Stimulated activated CD4-positive, alpha-beta T cell treated with anti-CD3 and anti-CD28 coated beads, Interleukin-2, amount 100 ng/mL, for 48 hours (primary cell): ENCODE measurements at places on chromosomes 6 and 20.

DNA sequence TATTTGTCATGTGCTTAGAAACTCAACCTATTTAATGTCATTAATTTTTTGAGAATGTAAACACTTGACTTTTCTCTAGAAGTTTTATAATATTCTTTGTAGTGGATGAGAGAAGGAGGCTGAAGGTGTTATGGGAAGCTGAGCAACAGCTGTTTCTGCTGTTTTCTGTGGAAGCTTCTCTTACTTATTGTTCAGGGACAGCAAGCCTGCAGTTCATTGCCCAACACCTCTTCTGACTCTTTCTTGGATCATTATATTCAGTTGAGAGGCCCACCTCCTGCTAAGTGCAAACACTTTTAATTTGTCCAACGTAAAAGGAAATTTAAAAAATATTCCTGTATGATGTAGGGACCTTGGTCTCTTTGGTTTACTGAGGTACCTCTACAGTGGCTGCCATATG is 12.0 kb upstream of the ADGRF4 start:
- no peak for DNase-seq

DNA sequence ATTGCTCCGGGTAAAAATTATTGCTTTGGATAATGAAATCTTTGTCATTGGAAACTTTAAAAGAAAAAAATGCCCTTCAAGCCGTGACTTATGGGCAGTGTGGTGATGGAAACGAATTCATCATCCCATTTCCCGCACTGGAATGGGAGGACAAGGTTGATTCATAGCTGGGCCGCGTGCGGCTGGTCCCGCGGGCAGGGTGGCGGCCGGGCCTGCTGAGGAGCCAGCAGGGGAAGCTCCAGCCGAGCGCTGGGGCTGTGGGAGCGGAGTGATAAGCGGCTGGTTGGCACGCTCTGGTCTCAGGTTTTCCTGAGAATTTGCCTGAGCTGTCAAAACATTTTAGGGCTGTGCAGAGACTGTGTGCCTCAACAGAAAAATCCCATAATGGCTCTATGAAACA is 351.7 kb downstream of the CDC5L start:
- DNase-seq, result no peak

GRCh38 chr20:62025832-62026563 is 39.7 kb downstream of the TAF4 start:
- DNase-seq, result no peak

DNA sequence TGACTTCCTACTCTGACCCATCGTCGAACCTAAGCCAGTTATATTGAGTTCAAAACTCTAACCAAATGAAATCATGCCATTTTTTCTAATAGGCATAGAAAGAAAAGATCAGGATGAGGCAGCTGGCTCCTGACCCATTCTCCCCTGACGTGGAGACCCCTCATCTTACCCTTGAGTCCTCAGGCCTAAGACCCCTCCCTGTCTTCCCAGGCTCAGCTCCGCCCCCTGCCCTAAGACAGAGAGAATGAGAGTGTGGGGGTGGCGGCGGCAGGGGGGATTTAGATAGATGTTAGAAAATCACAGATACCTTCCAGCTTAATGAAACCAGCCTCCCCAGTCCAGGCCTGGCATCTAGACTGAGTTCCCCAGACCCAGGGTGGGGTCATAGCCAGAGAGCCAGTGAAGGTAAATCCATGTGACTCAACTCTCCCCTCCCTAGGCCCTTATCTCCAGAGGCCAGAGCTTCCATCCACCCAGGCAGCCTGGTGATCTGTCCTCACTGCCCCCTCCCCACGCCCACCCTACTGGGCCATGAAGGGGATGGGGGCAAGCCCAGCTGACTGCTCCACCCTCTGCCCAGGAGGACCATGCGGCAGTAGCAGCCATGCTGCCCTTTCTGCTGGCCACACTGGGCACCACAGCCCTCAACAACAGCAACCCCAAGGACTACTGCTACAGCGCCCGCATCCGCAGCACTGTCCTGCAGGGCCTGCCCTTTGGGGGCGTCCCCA is 6.8 kb downstream of the TMEM63B start:
- DNase-seq, result no peak

GRCh38 chr6:9178071-9178470 is 742.7 kb upstream of the SLC35B3 start:
- no peak for DNase-seq

DNA sequence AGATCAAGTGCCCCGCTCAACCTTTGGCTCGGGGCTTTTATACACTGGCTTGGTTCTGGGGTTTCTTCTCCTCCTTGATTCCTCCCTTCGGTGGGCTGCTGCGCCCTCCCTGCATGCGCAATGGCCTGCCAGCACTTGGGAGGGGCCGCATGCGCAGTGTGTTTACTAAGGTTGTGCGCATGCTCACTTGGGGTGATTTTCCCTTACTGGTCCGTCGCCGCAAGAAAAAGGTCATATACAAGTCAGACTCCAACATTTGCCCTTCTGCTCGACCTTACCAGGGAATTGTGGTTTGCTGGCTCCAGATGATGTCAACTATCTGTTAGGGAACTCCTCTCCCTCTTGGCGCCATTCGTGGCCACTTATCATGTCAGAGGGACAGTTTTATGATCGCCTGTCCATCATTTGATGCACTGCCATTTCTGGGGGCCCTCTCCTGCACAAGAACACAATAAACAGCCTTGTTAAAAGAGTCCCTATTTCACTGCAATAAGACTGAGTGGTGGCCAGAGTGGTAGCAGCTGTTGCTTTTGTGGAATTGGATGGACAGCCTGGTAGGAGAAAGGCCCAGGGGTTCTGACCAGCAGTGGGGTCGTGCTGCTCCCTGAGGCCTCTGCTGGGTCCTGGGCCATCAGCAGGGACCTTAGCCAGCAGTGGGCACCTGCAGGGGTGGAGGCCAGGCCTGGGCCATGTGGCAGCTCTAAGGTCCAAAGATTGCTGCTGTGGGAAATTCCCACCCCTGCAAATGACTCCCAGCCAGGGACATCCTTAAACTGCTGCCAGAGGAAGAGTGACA is 2.8 kb upstream of the LBP start:
- no peak for DNase-seq

GRCh38 chr6:123742626-123743025 is 61.0 kb upstream of the NKAIN2 start:
- DNase-seq, result no peak

- DNase-seq, result no peak
Observed at GRCh38 chr6:53898026-53898795, 103.4 kb downstream of the LRRC1 start.

- no peak for DNase-seq
Observed at GRCh38 chr20:48816282-48817205, 11.3 kb downstream of the PREX1 start.

DNA sequence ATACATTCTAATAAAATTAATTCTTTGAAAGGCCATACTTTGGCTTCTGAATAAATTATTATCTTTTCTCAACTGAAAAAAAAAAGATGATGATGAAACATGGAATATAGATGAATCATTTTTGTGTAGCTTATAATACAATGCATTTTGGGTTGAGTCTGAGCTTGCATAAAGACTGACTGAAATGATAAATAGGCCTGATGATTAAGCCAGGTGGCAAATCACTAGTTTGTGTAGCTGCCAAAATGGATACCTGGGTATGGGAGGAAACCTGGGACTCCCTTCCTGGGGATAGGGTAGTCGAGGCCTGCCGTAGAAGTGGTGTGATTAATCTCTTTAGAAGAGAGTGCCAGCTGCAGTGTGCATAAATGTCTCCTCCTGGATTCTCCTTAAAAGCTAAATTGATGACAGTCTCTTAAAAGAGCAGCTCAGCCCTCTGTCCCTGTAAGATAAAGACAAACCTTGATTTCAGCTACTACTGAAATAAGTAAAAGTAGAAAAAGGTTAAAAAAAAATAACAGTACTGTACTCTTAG is 275.1 kb downstream of the GRIK2 start:
- DNase-seq, result no peak

- no peak for DNase-seq
Observed at GRCh38 chr20:52103335-52103912, 88.2 kb downstream of the ZFP64 start.

DNA sequence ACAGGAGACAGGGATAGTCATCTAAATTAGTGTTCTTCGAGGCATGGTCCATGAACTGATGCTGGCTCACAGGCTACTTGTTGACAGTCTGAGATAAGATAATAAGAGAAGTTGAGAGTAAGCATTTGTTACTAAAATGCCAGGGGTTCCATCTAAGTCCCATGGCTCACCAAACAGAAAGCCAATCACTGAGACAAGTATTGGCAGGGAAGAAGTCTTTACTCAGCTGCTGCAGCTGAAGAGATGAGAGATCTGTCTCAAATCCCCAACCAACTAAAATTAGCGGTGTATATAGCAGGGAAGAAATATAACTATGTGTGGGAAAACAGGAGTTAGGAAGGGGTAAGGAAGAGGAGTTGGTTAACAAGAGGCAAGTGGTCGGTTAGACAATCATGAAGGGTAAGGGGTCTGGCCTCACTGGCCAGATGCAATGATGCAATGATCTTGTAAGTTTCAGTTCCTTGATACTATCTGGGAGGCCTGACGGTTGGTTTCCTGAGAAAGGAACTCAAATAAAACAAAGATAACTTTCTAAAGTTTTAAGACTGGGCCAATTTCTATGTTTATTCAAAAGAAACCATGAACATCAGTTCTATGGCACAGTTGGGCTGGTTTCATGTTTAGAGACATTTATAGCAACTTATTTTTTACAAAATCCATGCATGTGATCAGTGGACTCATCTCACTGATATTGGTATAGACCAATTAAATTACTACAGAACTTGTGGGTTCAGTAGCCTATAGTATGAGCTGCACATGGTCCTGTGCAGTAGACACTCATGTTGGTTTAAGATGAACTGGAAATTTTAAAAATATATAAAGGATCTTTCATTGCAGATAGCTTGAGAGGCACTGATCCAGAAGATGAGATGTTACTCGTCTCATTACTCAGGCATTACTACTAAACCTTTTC is 9.9 kb upstream of the HEBP2 start:
- DNase-seq, result no peak

- no peak for DNase-seq
Observed at GRCh38 chr20:15848995-15849610, 724.1 kb downstream of the KIF16B start.

- DNase-seq, result no peak
Observed at GRCh38 chr6:46204880-46205650, 34.3 kb upstream of the ENPP5 start.

GRCh38 chr20:25394276-25394675 is 3.6 kb upstream of the ABHD12 start:
- no peak for DNase-seq

GRCh38 chr6:160420253-160420968 is 72.2 kb downstream of the SLC22A3 start:
- DNase-seq, result no peak

- no peak for DNase-seq
Observed at GRCh38 chr20:2446845-2447244, 23.7 kb downstream of the SNRPB start.

- DNase-seq, result no peak
Observed at GRCh38 chr6:129599467-129599866, 110.5 kb downstream of the ARHGAP18 start.

- DNase-seq, result no peak
Observed at GRCh38 chr6:3489027-3489757, 32.3 kb upstream of the SLC22A23 start.
